Daoy (cell line): ENCODE measurements at places on chromosomes 3 and 15. TPM values are rescaled to one million over a fixed set of nuclear protein-coding genes. Genes with fewer than 3 reads are reported as not detected.

Gene CXCR6
- not detected in 2 replicates for total RNA-seq

Gene SNTN
- total RNA-seq, result not detected in 2 replicates

Gene POLQ
- 9.5 and 13.2 TPM in 2 replicates for total RNA-seq

Gene KLHL6
- not detected in 2 replicates for total RNA-seq

Gene SNX33
- 7.1 and 7.8 TPM in 2 replicates for total RNA-seq

Gene TRH
- not detected in 2 replicates for total RNA-seq

Gene CYP1A1
- total RNA-seq, result 0.92 and 3.8 TPM in 2 replicates

Gene ST3GAL6
- total RNA-seq, result 1.2 and 3.4 TPM in 2 replicates

Gene GOLGA8O
- not detected in 2 replicates for total RNA-seq

Gene GPR160
- 5.8 and 6.3 TPM in 2 replicates for total RNA-seq

Gene PLA2G4E
- not detected in 2 replicates for total RNA-seq

Gene IGSF11
- 0.06 and 0.11 TPM in 2 replicates for total RNA-seq

Gene GPR15
- not detected in 2 replicates for total RNA-seq

Gene GRM2
- total RNA-seq, result not detected in 2 replicates

Gene C3orf62
- total RNA-seq, result 0.74 and 0.86 TPM in 2 replicates

Gene DUOX2
- total RNA-seq, result 0.40 and 1.2 TPM in 2 replicates

Gene BRPF1
- 10.9 and 15.6 TPM in 2 replicates for total RNA-seq

Gene PLA1A
- total RNA-seq, result not detected in 2 replicates

Gene SERINC4
- 0.11 TPM in 1 of 2 replicates, not detected in the other for total RNA-seq

Gene CATSPER2
- 2.3 and 3.8 TPM in 2 replicates for total RNA-seq

Gene CHRNA5
- total RNA-seq, result 25.0 and 35.1 TPM in 2 replicates

Gene CPLX3
- not detected in 2 replicates for total RNA-seq

Gene ZSCAN29
- 20.1 and 25.3 TPM in 2 replicates for total RNA-seq

Gene CSTA
- not detected in 2 replicates for total RNA-seq

Gene SEMA6D
- 0.12 and 0.40 TPM in 2 replicates for total RNA-seq
